Heart right ventricle (tissue), 16 donors: ENCODE measurements at places on chromosomes 5 and 9.

DNA sequence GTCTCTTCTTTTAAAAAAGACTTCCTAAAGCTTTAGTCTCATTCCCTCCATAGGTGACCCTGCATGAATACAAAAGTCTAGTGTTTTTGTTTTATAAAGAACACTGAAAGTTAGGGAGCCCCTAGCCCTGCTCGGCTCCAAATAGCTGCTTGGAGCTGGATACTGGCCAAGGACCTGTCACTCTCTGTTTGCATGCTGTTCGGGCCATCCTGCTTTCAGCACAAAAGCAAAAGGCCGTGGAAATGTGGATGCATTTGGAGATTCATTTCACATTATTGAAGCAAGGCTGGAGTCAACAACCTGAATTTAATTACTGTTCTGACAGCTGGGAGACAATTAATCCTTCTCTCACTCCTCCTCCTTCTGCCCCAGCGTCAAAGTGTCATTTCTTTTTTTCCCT lies 151.7 kb upstream of the NMUR2 start:
- DNase-seq = no peak

DNA sequence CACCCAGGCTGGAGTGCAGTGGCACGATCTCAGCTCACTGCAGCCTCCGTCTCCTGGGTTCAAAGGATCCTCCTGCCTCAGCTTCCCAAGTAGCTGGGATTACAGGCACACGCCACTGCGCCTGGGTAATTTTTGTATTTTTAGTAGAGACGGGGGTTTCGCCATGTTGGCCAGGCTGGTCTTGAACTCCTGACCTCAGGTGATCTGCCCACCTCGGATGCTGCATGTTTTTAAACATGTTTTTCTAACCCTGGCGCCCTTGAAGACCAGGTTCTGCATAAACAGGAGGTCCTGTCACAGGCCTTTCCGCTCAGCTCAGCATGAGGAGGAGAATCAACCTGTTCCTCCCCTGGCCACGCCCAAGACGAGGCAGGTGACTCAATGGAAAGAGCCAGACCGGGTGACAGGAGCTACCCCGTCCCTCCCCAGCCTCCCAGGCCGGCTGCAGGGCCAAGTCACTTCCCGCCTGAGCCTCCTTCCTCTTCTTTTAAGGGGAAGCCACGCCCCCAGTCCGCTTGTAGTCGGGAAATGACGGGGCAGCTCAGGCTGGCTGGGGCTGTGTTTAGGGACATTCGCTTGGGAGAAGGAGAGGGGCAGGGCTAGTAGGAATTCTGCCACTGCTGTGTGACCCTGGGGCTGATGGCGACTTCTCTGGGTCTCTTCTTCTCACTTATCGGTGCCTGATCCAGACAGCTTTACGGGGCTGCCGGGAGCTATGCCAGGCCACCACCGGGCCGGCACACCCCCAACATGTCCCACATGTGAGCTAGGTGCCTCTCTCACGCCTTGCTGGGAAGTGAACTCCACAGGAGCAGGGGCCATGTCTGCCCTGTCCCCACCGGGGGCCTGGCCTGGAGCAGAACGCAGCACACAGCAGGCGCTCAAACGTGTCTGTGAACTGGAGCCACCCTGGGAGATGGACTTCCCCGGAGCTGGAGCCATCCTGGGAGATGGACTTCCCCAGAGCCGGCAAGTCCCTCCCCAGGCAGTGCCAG lies 6.1 kb downstream of the NOTCH1 start:
- peak; percentile 97 for DNase-seq

- DNase-seq = no peak
Observed at GRCh38 chr5:19235101-19235584, 752.9 kb downstream of the CDH18 start.

GRCh38 chr5:153937661-153938060 lies 101.0 kb downstream of the FAM114A2 start:
- DNase-seq = no peak
